Hindlimb muscle (tissue), 1 donor: ENCODE measurements at places on chromosomes 13 and 19.

GRCh38 chr19:33731881-33732280, 64.8 kb upstream of the KCTD15 start:
- peak; percentile 6 for DNase-seq

- peak; percentile 78 for DNase-seq
Observed at GRCh38 chr19:41206926-41207750, 11.9 kb upstream of the AXL start.

- no peak for DNase-seq
Observed at GRCh38 chr13:42495751-42496150, 78.2 kb upstream of the TNFSF11 start.

DNA sequence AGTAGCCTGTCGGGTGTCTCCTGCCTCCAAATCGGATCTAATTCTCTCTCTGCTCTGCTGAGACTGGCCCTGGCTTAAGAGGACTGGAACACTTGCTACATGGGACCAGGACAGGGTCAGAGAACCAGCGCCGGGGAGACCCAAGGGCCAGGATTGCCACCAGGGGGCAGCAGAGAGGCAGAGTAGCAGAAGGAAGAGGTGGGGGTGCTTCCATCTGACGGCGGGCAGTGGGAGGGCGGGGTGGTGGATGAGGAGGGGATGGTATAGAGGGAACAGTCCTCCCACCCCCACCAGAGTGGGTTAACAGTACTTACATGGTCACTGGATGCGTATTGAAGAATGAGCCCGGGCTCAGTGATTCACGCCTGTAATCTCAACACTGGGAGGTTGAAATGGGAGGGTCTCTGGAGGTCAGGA, 11.9 kb downstream of the SELENOW start:
- no peak for DNase-seq

DNA sequence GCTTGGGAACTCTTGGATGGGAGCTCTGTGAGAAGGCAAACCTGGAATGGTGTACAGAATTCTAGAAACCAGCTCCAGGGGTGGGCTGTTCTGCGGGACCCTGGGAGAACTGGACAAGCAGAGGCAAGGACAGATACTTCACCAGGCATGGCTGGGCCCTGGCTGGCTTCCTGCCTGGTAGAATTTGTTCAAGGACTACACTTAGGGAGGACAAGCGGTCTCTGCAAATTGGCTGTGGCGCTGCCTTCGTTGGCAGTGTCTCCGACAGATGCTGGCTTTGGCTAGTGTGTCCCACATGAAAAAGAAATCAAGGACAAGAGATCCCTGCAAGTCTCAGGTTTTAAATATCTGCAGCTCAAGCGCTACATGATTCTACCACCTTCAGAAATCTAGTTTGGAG, 12.4 kb downstream of the CEBPG start:
- DNase-seq: no peak

DNA sequence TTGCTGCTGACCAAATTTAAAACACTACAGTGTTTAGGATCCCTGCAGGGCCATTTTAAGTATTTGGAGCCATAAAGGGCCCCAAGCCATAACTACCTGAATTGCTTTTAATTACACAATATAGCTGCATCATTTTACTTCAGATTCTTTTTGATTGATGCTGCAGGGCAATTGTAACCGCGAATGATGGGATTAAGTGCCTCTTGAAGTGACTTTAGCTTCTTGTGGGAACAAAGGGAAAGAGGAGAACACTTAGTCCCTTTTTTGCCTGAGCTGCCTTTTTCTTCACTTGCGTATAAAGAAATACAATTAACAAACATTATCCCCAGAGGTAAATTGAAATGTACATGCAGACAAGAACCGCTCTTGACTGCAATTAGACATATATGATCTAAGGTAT, 228.5 kb downstream of the ZIC5 start:
- DNase-seq: no peak

- no peak for DNase-seq
Observed at GRCh38 chr19:28334419-28334818, 878.5 kb downstream of the UQCRFS1 start.
